ENCODE measurements at places on chromosomes 12 and 14.

GRCh38 chr14:49460662-49461061 is 125.5 kb downstream of the RPS29 start:
- DNase-seq, result no peak

- DNase-seq, result no peak
These were observed 17.1 kb downstream of the FICD start for GRCh38 chr12:108531929-108532848.

GRCh38 chr12:23433121-23433520 is 516.3 kb downstream of the SOX5 start:
- DNase-seq, result no peak

DNA sequence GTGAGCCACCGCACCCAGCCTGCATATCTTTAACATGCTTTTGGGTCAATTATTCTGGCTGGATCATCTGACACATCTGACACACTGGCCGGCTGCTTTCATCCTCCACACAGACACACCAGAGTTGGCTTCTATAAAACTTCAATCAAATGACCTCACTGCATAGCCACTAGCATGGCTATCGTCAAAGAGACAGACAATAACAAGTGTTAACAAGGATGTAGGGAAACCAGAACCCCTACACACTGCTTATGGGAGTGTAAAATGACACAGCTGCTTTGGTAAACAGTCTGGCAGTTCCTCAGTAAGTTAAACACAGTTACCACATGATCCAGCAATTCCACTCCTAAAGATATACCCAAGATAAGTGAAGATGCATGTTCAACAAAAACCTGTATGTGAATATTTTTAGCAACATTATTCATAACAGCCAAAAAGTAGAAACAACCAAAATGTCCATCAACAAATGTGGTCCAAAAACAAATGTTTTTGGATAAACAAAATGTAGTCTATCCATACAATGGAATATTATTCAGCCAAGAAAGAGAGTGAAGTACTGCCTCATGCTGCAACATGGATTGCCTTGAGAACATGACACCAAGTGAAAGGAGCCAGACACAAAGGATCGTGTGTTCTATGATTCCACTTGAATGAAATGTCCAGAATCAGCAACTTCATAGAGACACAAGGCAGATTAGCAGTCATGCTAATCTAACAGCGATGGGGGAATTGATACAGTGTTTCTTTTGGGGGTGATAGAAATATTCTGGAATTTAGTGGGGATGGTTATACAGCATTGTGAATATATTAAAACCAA is 10.1 kb downstream of the KDM2B start:
- DNase-seq, result no peak

- no peak for DNase-seq
These were observed 33.4 kb downstream of the AMN start for GRCh38 chr14:102955636-102956408.
